ENCODE measurements at places on chromosomes 5 and 9.

DNA sequence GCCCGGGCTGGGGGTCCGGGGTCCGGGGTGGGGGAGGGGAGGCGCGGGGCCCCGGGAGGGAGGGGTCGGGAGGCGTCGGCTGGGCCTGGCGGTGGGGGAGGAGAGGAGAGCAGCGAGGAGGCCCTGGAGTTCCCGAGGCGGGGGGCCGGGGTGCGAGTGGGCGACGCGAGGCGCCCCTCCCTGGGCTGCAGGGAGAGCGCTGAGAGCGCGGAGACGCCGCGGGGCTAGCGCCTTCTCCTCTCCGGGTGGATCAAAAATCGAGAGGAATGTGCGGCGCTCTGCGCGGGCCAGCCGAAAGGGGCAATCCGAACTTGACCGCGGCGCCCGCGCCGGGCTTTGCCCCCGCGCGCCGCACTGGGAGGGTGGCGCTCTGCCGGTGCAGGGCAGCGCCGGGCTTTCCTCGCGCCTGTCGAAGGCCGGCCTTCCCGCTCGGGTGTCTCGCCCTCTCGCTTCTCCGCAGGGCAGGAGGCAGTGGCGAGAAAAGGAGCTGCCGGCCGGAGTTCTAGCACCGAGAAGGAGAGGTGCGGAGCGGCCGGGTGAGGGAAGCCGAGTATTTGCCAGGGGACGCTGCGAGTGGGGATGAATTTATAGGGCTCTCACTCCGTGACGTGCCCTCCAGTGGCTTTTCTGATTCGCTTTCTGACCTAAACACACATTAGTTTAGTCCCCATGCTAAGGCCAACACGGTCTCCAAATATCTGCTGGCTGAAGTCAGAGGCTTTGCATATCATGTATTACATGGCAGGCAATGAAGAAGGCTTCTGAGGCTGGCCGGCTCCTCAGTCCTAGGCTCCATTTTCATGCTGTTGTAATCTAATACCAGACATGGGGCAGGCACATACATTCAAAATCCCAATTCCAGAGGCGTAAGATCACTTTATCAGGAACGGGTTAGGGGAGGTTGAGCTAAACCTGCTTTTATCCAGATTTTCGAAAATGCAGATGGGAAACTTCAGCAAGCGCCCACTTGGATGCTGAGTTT lies 503 bp upstream of the GDNF start:
- peak; percentile 88 for DNase-seq

DNA sequence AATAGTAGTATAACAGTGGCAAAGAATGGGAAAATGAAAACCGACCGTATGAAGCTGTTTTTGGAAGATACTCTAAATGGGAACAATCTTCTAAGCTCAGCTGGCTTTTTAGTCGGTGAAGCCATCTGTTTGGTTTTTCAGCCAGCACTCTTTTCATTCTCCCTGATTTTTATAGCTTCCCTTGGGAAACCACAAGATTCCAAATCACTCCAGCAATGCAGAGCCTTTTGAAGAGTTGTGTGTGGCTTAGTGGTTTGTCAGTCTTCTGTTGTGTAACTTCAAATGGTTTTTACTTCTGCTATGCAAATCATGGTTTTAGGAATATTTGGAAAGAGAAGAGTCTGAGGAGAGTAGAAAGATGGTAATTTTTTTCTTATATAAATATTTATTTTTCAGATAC lies 180.7 kb downstream of the KDM4C start:
- DNase-seq: peak; percentile 96

GRCh38 chr5:140673187-140673976 lies at the start of gene DND1:
Gene DND1, minus strand, starts transcription at chr5:140673576. Its CDS starts 34 bp downstream, at chr5:140673542.
- DNase-seq: no peak

DNA sequence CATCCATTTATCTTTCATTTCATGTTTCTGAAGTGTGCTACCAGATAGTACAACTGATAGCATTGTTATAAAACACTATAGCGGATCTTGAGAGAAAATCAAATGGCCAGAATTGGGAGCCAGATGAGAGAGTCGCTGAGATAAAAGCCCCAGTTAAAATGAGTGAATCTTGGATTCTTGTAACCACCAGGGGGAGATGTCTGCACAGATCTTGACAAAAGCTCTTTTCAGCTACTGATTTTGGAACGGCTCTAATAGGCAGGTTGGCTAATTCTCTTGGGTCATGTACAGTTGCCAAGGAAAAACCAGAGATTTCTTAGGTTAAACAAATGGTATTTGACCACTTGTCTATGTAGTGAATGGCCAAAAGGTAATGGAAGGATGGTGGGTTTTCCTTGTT lies 21.7 kb downstream of the F2RL2 start:
- DNase-seq: peak; percentile 77

GRCh38 chr5:133889271-133889905 lies 79.0 kb downstream of the C5orf15 start:
- no peak for DNase-seq

DNA sequence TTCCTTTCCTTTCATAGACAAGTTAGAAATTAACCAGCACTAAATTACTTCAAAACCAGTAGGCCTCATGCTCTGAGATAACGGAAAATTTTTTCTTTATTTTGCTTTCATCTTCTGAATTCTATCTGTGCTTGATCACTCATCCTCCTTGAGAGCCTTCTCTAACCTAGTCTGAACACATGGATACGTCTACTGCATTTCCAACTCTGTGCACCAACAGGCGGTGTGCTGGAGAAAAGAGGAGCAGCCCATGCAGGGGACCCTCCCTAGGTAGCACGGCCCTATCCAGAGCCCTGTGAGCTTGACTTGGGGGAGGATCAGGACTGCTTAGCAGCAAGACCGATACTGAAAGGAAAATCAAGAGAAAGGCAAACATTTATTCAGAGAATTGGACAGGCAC lies 149.8 kb downstream of the AUH start:
- no peak for DNase-seq

GRCh38 chr5:1294206-1294834 lies 548 bp downstream of the TERT start:
- peak; percentile 38 for DNase-seq

GRCh38 chr5:151671950-151672349 lies 14.8 kb downstream of the SPARC start:
- peak; percentile 73 for DNase-seq

DNA sequence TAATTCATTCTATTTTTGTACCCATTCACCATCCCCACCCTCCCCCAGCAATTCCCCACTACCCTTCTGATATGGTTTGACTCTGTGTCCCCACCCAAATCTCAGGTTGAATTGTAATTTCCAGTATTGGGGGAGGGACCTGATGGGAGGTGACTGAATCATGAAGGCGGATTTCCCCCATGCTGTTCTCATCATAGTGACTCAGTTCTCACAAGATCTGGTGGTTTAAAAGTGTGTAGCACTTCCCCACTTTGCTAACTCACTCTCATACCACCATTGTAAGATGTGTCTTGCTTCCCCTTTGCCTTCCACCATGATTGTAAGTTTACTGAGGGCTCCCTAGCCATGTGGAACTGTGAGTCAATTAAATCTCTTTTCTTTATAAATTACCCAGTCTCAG lies 25.9 kb upstream of the TESK1 start:
- DNase-seq: no peak

- DNase-seq: no peak
Observed at GRCh38 chr5:64834611-64835010, 65.9 kb downstream of the CWC27 start.

DNA sequence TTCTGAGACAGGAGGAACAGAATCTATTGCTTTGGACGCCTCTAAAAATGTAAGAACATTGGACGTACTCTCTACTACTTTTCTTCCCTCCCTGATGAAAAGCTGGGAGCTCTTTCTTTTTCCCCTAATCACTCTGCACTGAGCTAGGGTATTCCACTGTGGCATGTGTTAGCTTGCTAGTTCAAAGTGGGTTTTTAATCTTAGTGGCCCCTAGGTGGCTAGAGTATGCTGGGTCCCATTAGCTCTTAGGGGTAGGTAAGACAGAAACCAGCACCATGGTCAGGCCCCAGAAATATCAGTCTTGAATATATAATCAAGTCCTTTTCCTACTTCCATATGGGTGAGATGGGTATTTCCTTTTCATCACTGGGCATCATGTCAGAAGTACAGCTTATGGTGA lies 945.2 kb upstream of the PTPRD start:
- no peak for DNase-seq

GRCh38 chr5:157546456-157547100 lies 29.0 kb downstream of the ADAM19 start:
- DNase-seq: peak; percentile 73

DNA sequence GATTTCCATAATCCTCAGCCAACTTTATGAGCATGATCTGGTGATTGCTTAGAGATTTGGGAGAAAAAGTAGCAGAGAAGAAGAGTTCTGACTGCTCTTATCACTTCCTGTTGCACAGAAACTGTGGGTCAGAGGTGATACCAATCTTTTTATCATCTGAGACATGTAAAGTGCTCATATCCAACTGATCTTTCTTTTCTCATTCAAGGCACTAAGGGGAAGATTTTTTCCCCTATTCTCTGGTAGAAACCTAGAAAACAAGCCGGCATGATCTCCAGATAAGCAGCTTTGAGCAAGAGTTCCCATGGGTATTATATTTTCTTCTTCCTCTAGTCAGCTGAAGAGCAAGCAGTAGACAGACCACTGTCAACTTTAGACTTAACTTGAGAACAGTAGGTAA lies 29.0 kb upstream of the GPR150 start:
- DNase-seq: no peak

GRCh38 chr5:68891718-68892117 lies 202.1 kb upstream of the SLC30A5 start:
- no peak for DNase-seq

Data from EH (cell line).